ENCODE measurements at places on chromosomes 4 and X.

DNA sequence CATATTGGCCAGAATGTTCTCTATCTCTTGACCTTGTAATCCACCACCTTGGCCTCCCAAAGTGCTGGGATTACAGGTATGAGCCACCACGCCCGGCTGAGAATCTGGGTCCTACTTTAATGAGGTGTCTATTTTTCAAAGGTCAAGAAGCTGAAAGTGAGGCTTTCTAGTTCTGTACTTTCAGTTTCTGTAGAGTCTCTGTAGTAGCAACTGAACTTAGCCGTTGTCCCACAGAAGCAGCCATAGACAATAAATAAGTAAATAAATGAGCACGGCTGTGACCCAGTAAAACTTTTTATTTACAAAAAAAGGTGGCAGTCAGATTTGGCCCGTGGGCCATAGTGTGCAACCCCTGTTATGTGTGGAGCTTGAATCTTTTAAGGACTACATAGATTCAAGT is 92.0 kb downstream of the FNIP2 start:
- DNase-seq = no peak

DNA sequence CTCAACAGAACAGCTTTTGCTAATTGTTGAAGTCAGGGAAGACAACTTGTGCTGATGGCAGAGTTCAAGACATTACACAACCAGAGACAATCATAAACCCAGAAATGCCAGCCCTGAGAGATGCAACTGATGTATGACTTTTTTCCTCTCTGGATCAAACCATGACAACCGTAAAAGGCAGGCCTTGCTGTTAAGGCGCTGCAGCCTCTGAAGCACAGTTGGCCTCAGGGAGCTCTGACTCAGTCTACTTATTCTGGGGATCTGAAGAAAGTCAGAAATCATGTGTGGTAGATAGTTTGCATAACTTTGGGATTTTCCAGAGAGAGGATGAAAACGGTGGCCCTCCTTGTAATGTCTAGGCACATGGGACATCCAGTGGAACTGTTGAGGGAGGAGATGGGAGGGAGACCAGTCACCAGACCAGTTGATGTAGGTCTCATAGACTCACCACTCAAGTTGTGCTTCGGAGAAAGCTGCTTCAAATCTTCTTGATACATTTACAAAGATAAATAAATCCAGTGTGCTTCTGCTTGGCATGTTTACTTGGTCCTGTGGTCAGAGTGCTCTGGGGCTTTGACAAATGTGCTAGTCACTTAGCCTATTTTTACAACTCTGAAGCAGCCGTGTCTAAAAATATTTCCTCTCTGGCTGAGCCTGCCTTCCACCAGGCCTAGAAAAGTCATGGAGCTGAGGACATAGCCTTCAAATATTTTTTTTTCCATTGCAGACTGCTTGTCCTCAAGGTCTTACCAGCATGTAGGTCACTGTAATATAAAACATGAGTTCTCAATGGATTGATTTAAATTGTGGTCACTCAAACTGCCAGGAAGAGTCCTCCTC is 7.5 kb downstream of the HADH start:
- peak; percentile 75 for DNase-seq

- DNase-seq = no peak
Measured at GRCh38 chrX:52341493-52341892, 27.3 kb upstream of the XAGE2 start.

- no peak for DNase-seq
Measured at GRCh38 chrX:64192673-64193072, 12.8 kb downstream of the AMER1 start.

DNA sequence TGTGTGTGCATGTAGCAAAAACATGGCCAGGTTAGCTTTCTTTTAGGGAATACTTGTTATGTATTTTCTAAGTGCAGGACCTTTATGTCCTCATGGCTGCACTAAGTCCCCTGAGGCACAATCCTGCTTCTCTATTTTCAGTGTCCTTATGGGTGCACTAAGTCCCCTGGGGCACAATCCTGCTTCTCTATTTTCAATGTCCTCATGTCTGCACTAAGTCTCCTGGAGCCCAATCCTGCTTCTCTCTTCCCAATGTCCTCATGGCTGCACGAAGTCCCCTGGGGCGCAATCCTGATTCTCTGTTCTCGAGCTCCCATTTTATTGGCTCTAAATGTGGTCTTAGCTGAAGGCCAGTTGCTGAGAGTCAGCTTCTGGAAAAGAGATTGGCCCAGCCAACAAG is 49.7 kb upstream of the GPRIN3 start:
- DNase-seq = no peak

DNA sequence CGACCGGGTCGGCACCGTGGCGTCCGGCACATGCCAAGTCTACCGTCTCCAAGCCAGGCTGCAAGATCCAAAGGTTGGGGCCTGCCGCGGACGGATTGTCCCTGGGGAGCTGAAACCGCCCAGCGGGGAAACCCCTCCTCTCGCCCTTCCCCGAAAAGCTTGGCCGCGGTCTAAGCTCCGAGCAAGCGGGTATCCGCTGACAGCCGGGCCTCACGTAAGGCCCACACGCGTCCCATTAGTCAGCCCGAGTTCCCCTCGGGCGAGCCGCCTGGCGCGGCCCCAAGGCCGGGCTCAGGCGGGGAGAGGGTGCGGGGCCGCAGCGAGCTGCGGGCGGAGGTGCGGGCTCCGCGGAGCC is 6.8 kb upstream of the BCOR start:
- DNase-seq = peak; percentile 65

GRCh38 chrX:7943600-7944245 is 16.5 kb upstream of the PNPLA4 start:
- DNase-seq = no peak

GRCh38 chr4:184250795-184251669 is 33.4 kb upstream of the ENPP6 start:
- peak; percentile 51 for DNase-seq

GRCh38 chrX:144801786-144802185 is 445.5 kb upstream of the SPANXN1 start:
- no peak for DNase-seq

GRCh38 chr4:85152480-85152879 is 186.0 kb upstream of the WDFY3 start:
- no peak for DNase-seq

All from fibroblast of upper back skin (primary cell).